ENCODE measurements at places on chromosomes 6 and 20. TPM values are rescaled to one million over a fixed set of nuclear protein-coding genes. Genes with fewer than 3 reads are reported as not detected.

DNA sequence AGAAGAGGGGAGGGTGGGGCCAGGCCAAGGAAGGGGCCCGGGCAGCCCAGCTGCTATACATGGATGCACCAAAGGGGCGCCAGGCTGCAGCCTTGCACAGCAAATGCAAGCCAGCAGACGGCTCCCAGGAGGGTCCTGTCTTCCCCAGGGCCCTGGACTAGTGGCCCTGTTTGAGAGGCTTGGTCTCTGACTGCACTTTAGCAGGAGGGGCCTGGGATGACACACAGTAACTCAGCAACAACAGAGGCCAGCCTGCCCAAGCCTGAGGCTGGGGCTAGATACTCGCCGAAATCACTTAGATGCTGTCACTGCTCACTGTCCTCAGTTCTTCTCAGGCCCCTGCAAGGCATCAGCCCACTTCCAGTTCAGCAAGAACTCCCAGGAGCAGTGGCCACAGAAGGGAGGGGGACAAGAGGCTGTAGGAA, 73.5 kb downstream of the TRAM2 start:
- no peak for DNase-seq

GRCh38 chr20:46213946-46214823, 94.1 kb downstream of the CDH22 start:
- DNase-seq, result no peak

- DNase-seq, result no peak
These were observed 255.4 kb upstream of the IRAK1BP1 start for GRCh38 chr6:78611886-78612480.

DNA sequence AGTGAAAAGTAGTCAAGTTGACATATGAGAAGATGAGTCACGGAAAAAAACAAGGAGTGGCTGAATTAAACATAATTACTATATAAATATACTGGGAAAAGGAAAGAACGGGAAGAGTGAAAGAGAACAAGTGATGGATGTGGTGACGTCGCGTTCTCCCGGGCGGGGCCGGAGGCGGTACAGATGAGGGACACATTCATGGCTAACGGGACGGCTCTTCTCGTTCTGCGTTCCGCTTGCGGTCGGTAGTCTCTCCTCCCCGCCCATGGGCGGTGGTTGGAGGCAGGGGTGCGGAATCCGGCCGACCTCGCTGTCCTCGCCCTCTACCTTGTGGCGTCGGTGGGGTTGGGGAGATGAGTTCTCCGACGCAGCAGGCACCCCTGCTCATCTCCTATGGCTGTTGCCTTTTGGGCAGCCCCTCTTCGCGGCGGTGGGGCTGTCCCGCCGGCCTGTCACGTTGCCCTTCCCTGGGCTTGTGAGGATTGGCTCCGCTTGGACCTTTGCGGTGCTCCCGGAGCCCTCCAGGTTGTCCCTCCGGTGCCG, 22.5 kb downstream of the HLA-G start:
- DNase-seq, result no peak

DNA sequence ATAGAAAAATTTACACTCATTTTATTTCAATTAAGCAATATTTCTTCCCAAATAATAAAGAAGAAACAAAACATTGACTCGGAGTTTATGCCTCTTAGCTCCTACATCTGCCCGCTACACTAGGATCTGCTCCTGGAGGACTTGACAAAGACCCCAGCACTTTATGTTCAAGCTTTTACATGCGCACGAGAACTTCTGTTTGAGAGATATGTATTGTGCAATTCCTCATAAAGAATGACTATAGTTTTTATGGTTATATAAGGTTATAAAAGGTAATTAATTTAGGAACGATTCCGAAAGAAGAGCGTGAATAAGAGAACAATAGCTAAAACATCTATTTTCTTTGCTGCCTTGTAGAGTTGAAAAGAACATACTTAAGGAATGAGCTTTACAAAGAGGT, 12.4 kb upstream of the RALY start:
- peak; percentile 2 for DNase-seq

GRCh38 chr6:102149191-102149590, 755.7 kb downstream of the GRIK2 start:
- no peak for DNase-seq

GRCh38 chr6:77455271-77455670, 8.0 kb downstream of the HTR1B start:
- no peak for DNase-seq

GRCh38 chr6:10582774-10583508, 61.8 kb downstream of the GCNT2 start:
- DNase-seq, result no peak

DNA sequence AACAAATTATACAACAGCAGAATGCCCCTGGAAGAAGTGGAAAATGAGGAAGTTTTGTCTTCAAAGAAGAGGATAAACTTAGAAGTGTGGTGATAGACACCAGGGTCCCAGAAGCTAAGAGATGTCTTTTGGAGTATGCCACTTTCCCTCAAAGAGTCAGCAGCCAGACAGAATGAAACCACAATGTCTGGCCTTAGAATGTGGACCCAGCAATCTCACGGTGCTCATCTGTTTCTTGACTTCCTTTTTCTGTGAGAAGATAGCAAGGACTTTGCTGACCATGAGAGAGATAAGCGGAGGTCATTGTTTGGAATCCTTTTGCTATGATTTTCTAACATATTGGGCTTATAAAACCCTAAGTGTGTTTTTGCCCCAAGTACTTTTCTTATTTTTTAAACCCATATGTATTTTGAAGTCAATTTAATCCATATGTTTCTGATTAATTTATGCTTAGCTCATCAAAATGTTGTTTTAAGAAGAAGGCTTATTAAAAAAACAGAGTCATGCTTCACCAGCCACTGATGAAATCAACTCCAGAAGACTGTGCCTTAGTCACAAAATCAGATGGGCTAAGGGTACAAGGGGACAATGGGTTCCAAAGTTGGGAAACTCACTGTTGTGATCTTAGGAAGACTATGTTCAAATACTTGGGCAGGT, 451.2 kb upstream of the JAG1 start:
- no peak for DNase-seq

GRCh38 chr6:156848123-156848522, 70.9 kb downstream of the ARID1B start:
- DNase-seq, result no peak

- no peak for DNase-seq
These were observed 73.2 kb downstream of the JPH2 start for GRCh38 chr20:44113618-44114376.

DNA sequence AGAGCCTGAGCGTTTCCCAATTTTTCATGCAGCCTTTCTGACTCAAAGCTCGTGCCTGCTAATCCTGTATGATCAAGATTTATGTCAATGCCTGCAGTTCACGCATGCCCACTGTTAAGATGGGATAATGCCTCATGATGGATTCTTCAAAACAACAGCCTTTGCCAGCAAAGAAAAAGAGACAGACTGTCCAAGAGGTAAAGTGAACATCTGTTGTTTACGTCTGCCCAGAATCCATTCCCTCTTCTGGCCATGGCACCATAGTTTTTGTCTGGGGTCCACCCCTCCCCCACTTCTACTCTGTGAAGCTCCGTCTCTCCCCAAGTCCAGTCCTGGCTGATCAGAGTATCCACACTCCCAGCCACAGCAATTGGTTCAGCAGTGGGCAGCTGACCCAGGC, 91.9 kb upstream of the EYA2 start:
- DNase-seq, result peak; percentile 29

DNA sequence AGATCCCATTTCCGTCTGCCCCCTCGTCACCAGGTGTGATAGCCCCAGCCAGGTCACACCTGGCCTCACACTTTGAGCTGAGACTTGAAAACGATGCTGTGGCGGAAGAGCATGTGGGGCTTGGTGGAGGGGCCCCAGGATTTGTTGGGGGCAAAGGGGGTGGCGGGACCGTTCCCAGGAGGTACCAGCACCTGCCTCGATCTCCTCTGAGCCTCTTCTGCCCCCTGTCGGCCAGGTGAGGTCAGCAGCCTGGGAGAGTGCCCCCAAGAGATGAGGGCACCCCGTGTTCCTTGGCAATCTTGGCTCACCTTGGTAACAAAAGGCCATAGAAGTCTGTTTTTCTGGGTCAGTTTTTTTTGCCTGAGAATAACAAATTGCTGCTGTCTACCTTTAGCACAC, 25.4 kb downstream of the SPATA2 start:
- DNase-seq, result no peak

GRCh38 chr20:46332373-46333160, 24.3 kb upstream of the CDH22 start:
- no peak for DNase-seq

DNA sequence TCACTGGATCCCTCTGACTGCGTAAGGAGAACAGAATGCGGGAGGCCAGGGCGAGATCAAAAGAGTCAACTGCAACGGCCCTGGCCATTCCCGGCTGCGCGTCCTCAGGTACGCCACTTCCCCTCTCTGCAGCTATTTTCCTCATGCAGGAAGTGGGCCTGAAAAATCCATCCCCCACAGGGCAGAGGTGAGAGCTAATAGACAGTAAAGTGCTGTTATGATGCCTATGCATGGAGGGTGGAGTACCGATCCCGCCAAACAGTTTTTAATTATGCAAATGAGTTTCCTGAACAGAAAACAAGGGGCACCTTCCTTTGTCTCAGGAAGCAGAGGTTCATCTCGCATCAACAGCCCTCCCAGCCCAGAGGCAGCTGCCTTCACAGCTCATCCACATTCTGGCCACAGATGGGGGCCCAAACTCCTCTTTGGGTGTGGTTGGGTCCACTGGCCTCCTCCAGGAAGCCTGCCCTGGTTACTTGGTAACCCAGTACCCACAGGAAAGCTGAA, 9.3 kb downstream of the PREX1 start:
- no peak for DNase-seq

DNA sequence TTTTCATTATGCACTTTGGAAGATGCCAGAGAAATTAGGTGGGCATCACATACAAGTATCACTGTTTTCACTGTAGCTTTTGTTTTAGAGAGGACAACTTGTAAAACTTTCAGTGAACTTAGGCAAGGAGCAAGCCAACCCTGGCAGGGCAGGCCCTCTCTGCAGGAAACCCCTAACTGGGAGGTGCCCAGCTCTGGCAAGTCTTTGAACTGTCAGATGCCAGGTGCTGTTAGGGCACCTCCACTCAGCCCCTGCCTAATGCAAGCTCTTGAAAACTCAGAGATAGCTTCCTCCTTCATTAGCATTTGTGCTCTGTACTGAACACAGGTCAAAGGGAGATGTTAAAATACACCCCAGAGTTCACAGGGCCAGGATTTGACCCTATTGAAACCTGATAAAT, 774.2 kb upstream of the FLRT3 start:
- DNase-seq, result no peak

DNA sequence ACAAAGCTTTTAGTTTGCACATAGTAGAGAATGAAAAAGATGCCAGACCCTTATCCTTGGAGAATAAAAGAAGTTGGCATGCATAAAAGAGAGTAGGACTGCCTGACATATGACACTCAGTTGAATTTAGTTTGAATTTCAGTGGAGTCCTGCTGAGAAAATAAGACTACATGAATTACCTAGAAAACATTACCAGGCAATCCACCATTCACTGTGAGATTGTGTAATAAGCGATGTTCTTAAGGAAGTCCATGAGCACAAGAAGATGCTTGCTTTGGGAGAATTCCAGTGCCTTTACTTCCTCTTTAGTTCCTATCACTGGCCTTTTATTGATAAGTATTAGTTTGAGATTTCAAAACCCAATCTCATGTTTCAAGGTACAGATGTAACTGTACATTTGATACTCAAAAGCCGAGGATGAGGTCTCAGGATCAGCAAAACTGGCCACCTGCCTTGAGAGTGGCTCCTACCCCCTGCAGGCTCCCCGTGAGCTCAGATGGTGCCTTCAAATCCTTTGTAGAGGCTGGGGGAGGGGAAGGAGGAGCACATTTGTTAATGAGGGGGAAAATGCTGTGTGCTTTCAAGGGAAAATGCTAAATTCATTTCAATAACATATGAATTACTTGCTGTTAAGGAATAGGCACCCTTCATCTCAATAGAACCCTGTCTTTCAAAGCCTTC, 11.2 kb upstream of the UNC93A start:
- DNase-seq, result no peak

GRCh38 chr20:56897318-56897957, 268.3 kb downstream of the TFAP2C start:
- DNase-seq, result no peak

- DNase-seq, result peak; percentile 14
These were observed 843 bp upstream of the HEY2 start for GRCh38 chr6:125748406-125749172.

DNA sequence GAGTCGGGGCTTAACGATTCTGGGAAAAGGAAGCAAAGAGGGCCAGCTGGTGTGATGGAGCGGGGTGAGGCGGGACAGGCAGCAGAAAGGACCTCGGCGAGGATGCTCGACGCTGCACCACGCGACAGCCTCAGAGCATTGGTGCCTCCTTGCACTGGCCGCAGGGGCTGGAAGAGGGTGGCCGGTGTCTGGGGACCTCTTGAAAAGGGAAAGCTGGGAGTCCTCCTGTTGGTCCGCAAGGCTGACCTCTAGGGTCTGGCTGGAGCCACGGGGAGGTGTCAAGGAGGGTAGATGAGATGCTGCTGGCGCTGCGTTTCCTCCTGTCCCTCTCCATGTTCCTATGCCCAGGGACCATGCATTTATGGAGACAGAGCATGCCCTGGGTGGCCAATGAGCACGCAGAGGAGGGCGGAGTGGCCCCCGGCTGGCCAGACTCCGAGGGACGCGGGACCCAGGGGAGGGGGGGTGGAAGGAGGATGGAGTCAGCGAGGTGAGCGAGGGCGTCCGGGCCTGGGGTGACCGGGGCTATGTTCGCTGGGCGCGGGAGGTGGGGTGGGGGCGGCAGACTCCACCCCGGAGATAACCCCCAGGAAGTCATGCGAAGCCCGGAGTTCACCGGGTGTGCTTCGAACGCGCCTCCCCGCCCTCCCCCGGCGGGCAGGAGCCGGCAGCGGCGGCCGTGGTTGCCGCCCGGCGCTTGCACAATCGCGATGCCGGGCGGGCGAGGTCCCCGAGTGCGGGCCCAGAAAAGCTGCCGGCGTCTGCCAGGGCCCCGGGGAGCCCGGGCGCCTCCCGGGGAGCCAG, at the start of gene CYP24A1:
CYP24A1 (minus strand) TSS at position 334 of the 804 bp plus-strand sequence. CDS start 407 bp downstream, outside the sequence.
- no peak for DNase-seq

Gene TREML1
- not detected for total RNA-seq

Gene BEND6
- not detected for total RNA-seq

Gene PSORS1C1
- 0.75 TPM for total RNA-seq

Gene PLG
- total RNA-seq, result not detected

Gene AKAP12
- total RNA-seq, result 0.93 TPM

Gene TBX18
- not detected for total RNA-seq

Gene CLPSL1
- not detected for total RNA-seq

Gene HCK
- not detected for total RNA-seq

Gene CTCFL
- total RNA-seq, result not detected

Gene ROS1
- total RNA-seq, result 0.16 TPM

Gene PTGIS
- 1.9 TPM for total RNA-seq

Gene NRSN1
- not detected for total RNA-seq

Gene MACROD2
- total RNA-seq, result 7.6 TPM

Gene BCL2L1
- total RNA-seq, result 444 TPM
